ENCODE measurements at places on chromosomes 3 and 15.

DNA sequence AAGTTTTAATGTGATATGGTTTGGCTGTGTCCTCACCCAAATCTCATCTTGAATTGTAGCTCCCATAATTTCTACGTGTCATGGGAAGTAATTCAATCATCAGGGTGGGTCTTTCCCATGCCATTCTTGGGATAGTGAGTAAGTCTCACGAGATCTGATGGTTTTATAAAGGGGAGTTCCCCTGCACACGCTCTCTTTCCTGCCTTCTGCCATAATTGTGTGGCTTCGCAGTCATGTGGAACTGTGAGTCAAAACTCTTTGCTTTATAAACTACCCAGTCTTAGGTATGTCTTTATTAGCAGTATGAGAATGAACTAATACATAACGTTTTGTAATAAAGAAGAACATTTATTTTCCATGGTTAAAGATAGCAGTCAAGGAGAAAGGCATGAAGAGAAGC is 39.2 kb upstream of the GOLIM4 start:
- no peak for DNase-seq

GRCh38 chr15:50075319-50075718 is 43.7 kb downstream of the ATP8B4 start:
- no peak for DNase-seq

DNA sequence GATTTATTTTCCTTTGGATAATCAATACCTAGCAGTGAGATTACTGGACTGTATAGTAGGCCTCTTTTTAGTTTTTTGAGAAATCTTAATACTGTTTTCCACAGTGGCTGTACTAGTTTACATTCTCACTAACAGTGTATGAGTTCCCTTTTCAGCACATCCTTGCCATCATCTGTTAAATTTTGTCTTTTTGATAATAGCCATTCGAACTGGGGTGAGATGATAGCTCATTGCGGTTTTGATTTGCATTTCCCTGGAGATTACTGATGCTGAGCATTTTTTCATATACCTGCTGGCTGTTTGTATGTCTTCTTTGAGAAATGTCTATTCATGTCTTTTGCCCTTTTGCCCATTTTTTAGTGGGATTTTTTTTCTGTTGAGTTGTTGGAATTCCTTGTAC is 210.8 kb downstream of the CGGBP1 start:
- peak; percentile 59 for DNase-seq

- no peak for DNase-seq
Observed at GRCh38 chr15:78317145-78317836, 17.9 kb upstream of the SKIC8 start.

DNA sequence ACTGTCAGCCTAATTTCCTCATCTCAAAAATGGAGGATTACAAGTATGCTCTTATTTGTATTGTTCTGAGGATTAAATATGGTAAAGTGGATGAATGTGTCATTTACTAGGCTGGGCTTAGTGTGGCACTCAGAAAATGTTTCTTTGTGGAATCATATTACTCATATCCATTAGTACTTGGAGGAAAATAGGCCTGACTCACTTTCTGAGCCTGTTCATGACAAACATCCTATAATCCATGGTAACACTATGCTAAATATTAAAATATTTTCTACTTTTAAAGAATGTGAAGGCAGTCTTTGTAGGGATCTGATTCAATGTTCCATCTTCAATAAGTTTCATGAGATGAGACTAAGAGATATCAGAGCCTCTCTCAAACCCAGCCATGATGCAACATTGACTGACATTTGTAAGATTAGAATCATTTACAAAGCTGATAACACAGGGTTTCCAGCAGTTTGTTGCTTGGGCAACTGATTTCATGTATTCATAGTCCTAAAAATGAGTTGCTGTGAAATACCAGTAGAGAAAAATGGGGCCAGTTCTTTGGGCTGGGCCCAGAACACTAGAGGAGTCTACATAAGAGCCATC is 1048.5 kb downstream of the NTRK3 start:
- DNase-seq = no peak

DNA sequence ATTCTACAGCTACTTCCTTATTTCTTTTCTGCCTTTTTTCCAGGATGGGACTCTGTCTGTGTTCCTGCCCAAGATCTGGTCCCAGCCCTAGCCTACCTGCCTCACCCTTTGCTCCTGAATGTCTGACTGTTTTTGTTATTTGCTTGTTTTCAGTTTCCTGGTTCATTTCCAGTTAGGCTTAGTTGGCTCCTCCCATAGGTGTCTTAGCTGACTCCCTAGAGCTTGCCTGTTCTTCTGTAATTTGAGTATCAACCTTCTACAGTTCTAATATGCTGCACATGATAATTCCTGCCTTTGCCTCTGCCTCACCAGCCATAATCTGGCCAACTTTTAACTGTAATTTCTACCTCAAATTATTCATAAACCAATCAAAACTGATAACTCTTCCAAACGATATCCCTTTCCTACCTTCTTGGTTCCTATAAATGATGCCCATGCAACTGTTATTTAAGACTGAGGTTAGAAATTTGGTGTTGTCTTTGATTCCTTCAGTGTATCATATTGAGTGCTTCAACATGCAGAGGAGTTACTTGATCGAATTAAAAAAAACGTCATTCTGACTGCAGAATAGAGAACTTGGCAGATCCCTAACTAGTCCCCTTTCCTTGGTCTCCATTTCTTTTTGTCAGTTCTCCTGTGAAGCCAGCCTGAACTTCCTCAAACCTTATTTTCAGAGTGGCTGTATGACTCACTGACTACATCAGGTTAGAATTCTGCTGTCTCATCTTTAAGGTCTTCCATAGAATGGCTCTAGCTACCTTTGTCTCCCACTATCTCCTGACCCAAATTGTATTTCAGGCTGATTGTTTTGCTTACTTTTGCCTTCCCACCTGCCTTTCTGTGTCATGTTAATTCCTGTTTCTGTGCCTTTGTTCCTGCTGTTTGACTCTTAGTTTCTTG is 8.4 kb downstream of the GOLM2 start:
- DNase-seq = peak; percentile 83

DNA sequence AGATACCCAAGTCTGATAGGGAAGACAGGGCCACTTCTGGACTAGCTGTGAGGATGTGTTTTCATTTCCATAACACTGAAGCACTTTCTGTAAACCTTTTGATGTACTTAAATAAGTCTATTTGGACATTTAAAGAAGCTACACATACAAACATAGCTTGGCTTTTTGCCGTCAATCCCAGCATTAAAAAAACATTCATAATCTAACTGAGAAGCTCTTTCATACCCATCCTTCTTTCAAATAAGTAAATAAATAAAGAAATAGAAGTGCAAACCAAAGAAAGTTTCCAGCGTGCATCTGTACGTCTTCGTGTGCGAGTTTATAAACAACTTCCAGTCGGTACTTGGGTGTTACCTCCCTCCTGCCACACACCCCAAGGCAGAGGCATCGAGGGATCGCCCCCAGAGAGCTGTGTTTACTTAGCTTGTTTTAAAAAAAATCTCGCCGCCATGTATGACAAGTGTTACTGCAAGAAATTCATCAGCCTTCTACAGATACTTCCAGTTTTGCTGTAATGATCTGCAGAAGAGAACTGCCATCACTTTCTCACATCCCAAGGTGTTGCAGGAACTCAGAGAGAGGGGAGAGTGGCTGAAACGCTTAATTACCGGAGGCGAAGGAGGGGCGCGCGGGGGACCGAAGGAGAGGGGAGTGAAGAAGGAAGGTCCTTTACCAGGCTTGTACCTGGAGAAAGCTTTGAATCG is 9.0 kb upstream of the MEIS2 start:
- DNase-seq = no peak

GRCh38 chr15:101618851-101619614 is 33.1 kb downstream of the TM2D3 start:
- DNase-seq = no peak

DNA sequence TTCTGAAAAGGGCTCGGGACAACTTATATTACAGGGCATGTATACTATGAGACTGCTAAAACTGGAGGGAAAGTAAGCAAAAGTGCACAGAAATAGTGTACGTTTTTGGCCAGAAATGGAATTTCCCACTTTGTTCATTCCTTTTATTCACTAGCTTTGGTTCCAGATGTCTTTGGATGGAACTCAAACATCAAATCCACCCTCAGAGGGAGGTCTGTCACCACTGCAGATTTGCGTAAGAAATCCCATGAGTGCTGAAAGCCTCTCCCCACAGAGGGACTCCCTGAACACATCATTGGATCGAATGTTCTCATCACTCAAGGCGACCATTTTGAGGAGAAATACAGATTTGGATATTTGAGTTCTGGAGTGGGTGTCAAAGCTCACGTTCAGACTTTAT is 71.6 kb downstream of the FEM1B start:
- no peak for DNase-seq

DNA sequence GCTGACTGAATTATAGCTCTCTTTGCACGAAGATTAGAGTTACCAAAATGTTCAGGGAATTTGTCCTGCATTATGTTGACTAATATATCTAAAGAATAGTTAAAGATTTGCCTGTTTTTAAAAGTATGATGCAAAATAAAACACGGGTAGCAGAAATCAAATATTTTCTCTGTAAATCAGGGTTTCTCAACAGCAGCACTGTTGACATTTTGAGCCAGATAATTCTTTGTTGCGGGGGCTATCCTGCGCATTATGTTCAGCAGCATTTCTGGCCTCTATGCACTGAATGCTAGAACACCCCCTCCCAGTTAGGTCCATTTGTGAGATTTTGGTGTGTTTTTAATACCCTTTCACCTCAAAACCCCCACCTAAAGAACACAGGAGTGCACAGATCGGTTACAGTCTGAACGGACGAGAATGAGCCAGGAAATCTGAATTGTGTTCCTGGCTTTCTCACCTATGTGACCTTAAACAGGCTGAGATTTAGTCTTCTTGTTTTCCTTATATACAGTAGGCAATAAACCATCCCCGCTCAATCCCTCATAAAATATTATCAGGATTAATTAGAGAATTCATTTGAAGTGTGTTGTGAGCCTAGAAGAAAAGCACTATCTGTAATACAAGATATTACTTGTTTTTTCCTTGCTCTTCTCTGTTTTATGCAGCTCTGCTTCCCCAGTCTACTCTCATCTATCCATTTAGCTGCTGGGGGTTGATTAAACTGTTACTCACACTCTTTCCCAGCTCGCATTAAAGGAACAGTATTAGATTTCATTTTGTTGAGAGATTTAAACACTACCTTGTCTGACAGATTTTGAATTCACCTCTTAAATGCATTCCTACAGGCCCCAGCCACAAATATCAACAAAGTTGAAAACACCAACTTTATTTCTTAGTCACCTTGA is 247.5 kb upstream of the GOLIM4 start:
- DNase-seq = no peak

DNA sequence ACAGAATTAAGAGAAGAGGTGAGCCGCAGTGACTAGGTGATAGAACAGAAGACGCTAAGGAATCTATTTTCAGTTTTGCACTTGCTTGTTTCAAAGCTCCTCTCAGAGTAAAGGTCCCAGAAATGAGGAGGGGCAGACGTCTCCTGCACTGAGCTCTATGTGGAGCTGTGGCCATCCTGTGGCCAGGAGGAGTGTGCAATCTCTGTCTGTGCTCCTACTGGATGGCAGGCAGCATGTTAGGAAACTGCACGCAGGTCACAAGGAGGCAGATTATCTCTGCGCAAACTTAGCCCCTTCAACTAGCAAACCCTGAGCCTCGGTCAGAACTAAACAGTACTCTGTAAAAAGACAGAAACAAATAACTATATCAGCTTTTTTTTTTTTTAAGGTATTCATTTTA is 31.1 kb upstream of the PPIB start:
- no peak for DNase-seq

DNA sequence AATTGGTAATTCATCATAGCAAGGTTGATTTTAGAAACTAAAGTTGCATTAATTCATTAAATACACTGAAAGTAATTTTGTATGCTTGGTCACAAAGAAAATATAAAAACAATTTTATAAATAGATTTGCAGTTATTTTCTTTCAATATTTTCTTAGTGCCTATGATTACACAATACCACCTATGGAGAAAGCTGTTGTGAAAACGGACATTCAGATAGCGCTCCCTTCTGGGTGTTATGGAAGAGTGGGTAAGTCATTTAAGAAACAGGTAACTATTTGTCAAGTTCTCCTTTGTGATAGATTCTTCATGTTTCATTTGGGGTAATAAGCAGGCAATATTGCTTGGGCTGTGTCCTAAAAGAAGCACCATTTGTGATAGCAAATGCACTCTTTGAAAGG is 3.0 kb downstream of the DUT start:
- DNase-seq = no peak

DNA sequence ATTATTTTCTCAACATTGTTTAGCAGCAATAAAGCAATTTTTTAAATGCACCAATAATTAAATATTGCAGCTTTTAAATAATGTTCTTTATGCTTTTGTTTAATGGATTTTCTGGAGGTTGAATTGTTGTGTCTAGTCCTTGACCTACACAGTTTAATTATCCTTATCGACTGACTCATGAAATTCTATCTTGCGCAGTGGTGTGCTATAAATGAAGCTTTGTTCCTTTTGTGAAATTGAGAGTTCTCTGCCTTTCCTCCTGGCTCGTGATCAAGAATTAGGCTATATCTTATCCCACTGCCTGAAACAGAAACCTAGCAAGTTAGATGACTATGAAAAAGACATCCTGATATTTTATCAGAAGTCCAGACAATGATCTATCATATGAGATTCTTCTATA is 37.0 kb upstream of the PIK3R4 start:
- no peak for DNase-seq

DNA sequence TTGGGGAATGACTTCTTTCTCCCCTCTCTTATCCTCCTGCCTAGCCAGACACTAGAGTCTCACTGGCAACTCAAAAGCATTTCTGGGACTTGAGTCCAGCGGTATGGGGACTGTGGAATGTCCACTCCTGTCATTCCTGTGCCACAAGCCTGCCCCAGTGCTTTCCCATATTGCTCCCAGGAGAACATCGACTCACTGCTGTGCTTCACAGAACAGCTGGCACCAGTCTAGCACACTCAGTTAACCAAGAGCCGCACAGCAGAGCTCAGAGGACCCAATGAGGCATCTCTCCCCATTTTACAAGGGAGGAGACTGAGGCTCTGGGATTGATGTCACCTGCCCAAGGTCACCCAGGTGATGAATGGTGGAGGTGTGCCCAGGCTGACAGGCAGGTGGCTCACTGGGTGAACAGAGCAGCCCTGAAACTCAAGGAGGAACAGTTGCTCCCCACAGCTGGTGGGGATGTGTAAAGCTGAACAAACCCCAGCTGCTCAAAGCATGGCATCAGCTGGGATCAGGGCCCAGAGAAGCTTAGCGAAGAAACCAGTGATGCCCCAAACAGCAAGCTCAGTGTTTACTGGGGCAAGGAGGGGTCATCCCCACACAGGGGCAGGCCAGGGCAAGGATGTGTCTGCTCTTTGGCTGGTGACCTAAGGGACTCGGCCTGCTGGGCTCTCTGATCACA is 35.4 kb upstream of the DUSP7 start:
- DNase-seq = no peak

DNA sequence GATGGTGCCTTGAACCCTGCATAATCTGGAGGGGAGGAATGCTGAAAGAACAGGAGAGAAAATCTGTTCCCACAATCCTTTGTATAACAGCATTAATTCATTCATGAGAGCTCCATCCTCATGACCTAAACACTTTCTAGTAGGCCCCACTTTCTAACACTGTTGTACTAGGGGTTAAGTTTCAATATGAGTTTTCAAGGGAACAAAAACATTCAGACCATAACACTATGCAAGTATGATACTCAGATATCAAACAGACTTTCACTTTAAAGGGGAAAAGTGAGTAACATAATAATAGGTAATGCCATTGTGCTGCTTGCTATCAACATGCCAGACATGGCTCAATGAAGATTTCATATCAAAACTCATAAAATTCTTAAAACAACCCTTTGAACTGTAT is 32.4 kb upstream of the PLSCR2 start:
- DNase-seq = no peak
